ENCODE measurements at places on chromosomes 2 and 18.

GRCh38 chr18:75785206-75785605, 357.7 kb upstream of the SMIM21 start:
- DNase-seq: no peak

DNA sequence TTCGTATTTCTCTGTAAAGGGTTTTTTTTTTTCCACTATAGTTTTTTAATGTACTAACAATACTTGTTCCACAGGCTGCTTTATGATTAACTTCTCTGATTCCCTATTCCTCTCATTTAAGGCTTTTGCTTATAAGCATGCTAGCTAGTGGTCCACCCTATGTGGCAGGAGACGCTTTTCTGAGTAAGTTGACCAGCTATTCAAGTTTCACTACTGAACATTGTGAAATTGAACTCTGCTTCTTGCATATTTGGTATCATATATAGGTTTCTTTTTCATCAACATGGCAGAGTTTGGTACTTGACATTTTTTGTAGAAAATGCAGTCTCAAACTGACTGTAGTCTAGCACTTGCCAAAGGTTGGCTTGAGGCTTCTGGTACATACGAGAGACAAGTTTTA, 74.2 kb downstream of the OTX1 start:
- no peak for DNase-seq

DNA sequence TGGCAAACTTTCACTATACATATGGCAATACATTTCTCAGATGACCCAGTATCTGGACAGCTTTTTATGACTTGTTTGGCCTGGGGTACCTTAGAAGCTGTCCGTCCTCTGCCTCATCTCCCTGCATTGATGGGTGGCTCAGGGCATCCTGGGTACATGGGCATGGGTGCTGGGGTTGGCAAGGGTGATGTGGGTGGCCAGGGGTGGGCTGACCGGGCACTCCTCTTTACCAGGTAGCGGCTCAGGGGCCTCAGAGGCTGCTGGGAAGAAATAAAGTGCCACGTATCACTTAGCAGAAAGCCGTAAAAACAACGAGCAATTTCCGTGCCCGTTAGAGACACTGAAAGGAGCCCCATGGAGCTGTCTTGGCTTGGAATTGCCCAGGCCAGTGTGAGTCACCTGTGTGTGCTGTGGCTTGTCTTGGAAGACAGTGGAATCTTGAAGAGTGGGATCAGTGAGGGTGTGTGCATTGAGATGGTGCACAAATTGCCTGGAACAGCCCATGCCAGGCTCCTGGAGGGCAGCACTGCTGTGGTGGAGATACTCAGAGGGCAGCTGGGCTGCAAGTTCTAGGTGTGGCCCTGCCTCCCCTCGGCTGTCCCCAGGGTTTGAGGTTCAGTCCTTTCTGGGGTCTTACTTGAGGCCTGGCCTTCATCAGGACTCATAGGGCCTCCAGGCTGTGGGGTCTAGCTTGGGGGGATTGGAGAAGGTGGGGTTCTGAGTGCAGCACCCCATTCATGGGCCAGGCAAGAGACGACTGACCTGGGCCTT, 88.8 kb downstream of the FHOD3 start:
- no peak for DNase-seq

DNA sequence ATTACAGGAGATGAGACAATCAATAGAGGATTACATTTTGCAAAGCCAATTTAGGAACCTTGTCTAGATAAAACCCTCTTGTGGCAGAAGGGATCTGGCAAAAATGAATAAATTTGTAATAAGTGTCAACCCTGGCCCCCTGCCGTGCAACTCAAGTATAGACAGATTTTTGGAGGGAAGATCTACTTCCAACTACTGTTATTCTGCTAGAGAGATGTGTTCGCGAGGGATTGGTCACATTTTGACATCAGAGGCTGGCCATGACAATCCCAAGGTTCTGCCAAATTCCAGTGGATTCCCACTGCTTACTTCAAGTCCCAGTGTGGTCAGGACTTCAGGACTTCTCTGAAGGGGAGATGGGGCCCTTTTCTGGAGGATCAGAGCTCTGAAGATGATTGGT, 192.6 kb downstream of the SH3RF3 start:
- no peak for DNase-seq

- no peak for DNase-seq
Measured at GRCh38 chr18:42409005-42409404, 454.0 kb downstream of the PIK3C3 start.

- no peak for DNase-seq
Measured at GRCh38 chr18:57009844-57010243, 137.0 kb upstream of the BOD1L2 start.

GRCh38 chr2:8893978-8894820, 56.8 kb upstream of the KIDINS220 start:
- no peak for DNase-seq

- no peak for DNase-seq
Measured at GRCh38 chr2:6203291-6203959, 511.2 kb downstream of the SOX11 start.

GRCh38 chr2:6325616-6326015, 540.1 kb downstream of the CMPK2 start:
- DNase-seq: no peak

DNA sequence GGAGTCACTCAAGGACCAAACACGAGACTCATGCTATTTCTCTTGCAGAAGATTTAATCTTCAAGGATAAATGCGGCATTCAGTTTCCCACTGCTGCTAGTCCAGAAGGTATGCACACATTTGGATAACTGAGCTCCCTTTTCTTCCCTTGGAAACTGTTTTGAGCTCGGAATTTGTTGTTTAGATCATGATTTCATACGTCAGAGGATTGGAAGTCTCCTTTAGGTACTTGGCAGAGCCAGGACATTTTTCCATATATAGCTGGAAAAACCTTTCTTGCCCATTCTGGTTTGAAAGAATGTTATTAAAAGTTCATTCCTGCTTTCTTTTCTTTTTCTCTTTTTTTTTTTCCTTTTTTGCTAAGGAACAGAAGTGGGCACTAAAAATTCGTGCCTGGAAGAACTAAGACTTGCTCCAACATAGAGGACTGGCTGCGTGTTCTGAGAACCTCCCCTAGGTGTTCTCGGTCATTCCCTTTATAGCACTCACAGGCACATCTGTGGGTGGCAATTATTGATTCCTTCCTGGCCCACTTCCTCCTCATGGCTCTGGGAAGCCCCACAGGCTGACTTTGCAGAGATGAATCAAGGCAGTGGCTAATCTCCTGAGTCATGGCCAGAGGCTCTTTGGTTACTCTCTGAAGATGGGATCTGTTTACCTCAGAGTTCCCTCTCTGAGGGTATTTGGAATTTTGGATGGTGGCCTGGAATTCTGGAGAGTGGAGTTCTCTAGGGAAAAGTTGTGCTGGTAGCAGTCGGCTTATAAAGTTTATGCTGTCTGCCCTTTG, 104.8 kb downstream of the PLCL1 start:
- DNase-seq: no peak

DNA sequence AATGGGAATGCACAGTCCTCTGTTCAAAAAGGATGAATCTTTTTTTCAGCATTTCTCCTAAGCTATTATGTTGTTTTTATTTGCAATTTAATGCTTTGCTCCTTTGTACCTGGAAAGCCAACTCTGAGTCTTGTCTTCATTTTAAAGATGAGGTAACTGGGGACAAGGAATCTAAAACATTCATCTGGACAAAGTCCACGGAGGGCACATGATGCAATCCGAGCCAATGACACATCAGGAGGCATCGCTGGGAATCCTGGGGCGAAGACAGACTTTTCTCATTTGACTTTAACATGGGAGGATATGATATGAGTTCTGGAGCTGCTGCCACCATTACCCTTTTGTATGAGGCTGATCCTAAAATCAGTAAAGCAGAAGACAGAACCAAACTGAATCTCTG, 116.5 kb upstream of the REG3G start:
- no peak for DNase-seq

DNA sequence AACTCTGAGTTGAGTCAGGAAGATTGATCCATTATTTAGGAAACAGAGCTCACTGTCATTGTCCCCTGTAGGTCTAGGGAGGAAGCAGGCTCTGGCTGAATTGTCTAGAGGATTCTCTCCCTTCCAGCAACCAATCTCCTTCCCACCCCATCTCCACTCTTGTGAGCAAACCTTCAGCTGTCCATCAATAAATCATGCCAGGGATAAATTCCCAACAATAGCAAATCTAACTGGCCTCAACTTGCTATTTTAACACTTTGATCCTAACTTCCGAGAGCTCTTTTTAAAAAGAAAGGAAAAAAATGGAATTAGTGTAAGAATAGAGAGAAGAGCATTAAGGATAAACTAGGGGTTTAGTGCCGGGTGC, 53.5 kb downstream of the ATP8B1 start:
- DNase-seq: no peak

DNA sequence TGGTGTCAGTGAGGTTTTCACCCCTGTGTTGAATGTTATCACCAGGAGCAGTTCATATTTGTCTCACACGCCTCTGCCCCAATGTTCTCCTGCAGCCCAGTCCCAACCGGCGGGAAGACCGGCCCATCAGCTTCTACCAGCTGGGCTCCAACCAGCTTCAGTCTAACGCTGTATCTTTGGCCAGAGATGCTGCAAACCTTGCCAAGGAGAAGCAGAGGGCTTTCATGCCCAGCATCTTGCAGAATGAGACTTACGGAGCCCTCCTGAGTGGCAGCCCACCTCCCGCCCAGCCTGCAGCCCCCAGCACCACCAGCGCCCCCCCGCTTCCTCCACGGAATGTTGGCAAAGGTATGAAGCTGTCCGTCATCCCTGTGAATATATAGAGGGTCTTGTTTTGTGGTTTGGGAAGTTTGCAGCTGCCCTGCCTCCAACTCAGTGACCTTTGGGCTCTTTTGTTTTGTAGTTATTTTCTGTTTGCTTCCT, 35.1 kb downstream of the ITGB1BP1 start:
- no peak for DNase-seq

GRCh38 chr2:165886487-165887146, 67.0 kb downstream of the TTC21B start:
- DNase-seq: no peak

Measured in activated CD4-positive, alpha-beta T cell treated with anti-CD3 and anti-CD28 coated beads for 1 hour (primary cell).